ENCODE measurements at places on chromosomes 1 and 21. TPM values are rescaled to one million over a fixed set of nuclear protein-coding genes. Genes with fewer than 3 reads are reported as not detected.

- H3K4me3 ChIP-seq, result no peak overlapping the region
- no peaks in the 10 kb centered on the region for H3K36me3 ChIP-seq
- H3K27ac ChIP-seq, result no peak overlapping the region
- peaks cover 8% of the 10 kb centered on the region for H3K27me3 ChIP-seq
- DNase-seq, result no peak
- H3K4me1 ChIP-seq, result peaks cover 3% of the 10 kb centered on the region
These were observed 9.2 kb downstream of the PHLDA3 start for GRCh38 chr1:201459775-201460174.

DNA sequence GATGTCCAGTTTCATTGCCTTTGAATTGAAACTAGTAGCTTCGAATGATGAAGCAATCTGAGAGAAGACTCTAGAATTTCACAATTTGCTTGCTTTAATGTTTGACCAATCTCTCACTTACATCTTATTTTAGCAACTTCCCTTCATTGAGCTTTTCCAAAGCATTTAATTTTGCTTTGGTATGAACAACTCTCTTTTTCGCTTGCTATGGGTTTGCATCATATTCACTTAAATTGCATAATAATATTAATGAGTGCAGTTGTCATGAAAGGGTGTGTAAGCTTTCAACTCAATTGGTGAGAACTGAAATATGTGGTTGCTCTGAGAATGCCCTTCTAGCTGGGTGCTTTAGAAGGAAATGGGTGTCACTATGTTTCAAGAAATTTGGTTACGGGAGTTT, 309.2 kb downstream of the HLX start:
- no peaks in the 10 kb centered on the region for H3K4me1 ChIP-seq
- no peak overlapping the region for H3K4me3 ChIP-seq
- H3K36me3 ChIP-seq, result no peaks in the 10 kb centered on the region
- no peak for DNase-seq

- H3K4me3 ChIP-seq, result no peak overlapping the region
- no peak overlapping the region for H3K27ac ChIP-seq
- no peaks in the 10 kb centered on the region for H3K4me1 ChIP-seq
- no peaks in the 10 kb centered on the region for H3K36me3 ChIP-seq
- no peaks in the 10 kb centered on the region for H3K27me3 ChIP-seq
These were observed 112.3 kb downstream of the TM2D1 start for GRCh38 chr1:61612602-61613001.

DNA sequence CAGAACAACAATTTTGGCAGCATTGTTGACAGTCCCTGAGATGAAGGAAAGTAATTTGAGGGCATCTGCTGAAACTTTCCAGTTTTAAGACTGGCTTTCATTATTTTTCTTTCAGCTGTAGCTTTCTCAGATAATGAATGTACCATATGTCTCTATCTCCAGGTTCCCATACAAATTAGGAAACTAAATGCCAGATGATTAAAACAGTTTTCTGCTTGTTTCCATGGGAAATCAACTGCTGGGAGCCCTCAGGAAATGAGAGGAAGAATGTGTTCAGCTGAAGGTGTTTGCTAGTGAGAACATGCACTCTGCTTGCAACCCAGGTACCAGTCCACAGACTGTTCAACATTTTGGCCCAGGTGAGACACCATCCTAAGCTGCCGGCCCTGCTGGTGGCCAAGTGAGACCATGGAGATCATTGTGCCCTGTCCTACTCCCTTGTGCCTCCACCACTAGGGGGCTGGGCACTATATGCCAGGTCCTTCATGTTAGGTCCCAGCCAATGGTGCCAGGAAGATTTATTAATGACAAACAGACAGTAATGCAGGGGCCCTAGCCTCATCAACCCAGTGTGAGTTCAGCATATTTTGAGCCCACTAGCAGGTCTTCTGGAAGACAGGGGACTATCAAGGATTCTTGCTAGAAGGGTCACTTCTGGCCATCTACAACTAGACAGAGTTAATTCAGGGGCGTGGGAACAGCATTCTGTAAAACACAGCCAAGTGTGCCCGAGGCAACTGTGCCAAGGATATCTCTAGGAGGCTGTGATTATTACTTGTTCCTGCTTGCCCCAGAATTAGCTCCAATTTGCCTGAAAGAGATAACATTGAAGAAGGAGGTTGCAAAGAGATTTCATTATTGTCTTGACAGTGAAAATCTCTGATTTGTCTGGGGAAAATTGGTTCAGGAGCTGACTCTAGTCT, 17.0 kb upstream of the LRRC8C start:
- peaks cover 70% of the 10 kb centered on the region for H3K4me1 ChIP-seq
- H3K36me3 ChIP-seq, result peaks cover 51% of the 10 kb centered on the region
- H3K27ac ChIP-seq, result no peak overlapping the region

GRCh38 chr1:209513226-209513625, 70.3 kb upstream of the CAMK1G start:
- H3K27me3 ChIP-seq, result peaks cover 14% of the 10 kb centered on the region
- no peaks in the 10 kb centered on the region for H3K4me1 ChIP-seq
- H3K36me3 ChIP-seq, result no peaks in the 10 kb centered on the region
- H3K4me3 ChIP-seq, result no peak overlapping the region

DNA sequence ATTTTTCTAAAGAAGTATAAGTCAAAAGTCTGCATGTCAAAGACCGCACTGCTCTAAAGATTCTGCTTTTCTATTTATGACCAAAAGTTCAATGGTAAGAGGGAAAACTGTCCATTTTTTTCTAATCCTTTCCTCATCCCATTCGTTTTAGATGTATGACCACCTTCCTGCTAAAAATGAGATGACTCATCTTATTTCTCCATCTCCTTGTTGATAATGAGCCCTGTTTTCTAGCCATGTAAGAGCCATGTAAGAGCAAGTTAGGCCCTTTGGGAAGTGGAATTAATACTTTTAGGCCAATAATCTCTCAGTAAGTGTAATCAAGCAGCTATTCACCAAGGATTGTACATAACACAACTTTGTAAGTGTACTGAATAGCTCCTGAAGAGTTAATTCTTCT, 475.6 kb upstream of the B3GALT2 start:
- no peaks in the 10 kb centered on the region for H3K4me1 ChIP-seq
- no peak overlapping the region for H3K4me3 ChIP-seq
- H3K36me3 ChIP-seq, result no peaks in the 10 kb centered on the region
- no peaks in the 10 kb centered on the region for H3K27me3 ChIP-seq

GRCh38 chr1:22416555-22417454, 34.8 kb upstream of the ZBTB40 start:
- H3K4me3 ChIP-seq, result no peak overlapping the region
- H3K4me1 ChIP-seq, result peaks cover 5% of the 10 kb centered on the region
- peaks cover 36% of the 10 kb centered on the region for H3K27me3 ChIP-seq
- no peak overlapping the region for H3K27ac ChIP-seq
- DNase-seq, result peak; percentile 82

GRCh38 chr1:150555198-150555970, 6.2 kb downstream of the ADAMTSL4 start:
- H3K4me1 ChIP-seq, result peaks cover 25% of the 10 kb centered on the region
- H3K4me3 ChIP-seq, result no peak overlapping the region
- no peaks in the 10 kb centered on the region for H3K36me3 ChIP-seq
- DNase-seq, result peak; percentile 1
- no peak overlapping the region for H3K27ac ChIP-seq

DNA sequence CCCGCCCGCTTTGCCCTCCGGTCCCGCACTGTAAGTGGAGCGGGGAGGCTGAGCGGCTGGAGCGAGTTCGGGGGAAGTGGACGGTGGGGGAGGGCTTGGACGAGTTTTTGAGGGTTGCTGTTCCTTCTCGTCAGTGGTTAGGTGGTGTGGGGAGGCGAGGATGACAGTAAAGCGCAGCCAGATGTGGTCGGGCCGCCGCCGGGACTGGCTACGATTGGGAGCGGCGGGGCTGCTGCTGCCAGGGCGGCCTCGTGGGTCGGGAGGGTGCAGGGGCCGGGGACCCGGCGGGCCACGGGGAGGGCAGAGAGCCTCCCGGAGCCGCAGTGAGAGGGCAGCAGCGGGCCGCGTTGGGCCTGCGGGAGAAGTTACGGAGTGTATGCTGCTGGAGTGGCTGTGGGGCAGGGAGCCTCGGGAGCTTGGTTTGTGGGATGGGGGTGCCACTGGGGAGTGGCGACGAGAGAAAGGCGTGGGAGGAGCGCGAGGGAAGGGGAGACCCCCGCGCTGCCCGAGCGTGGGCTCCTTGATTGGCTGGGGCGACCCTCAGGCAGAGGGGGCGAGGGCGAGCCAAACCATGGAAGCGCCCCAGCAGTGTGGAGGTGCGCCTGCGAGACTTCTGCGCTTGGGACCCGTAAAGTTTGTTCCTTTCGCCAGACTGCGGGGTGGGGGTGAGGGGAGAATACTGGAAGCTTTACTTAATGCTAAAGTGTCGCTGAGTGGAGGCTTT, 2.1 kb downstream of the ADGRL2 start:
- no peak for DNase-seq
- no peaks in the 10 kb centered on the region for H3K36me3 ChIP-seq
- H3K4me1 ChIP-seq, result peaks cover 3% of the 10 kb centered on the region
- H3K27me3 ChIP-seq, result peaks cover 41% of the 10 kb centered on the region
- H3K4me3 ChIP-seq, result no peak overlapping the region

DNA sequence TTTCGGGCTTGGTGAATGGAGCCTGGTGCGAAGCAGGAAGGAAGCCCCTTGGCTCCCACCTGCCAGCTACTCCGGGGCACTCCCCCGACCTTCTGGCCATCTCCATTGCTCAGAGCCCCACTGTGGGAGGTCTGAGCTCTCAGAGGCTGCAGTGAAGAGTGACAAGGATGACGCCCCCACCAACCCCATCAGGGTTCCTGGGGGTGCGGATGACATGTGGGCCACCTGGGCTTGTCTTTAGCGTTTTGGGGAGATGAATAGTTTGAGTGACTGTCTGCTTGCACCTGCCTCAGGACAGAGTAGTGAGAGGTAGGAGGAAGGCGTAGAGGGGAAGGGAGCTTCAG, 43.2 kb upstream of the LBR start:
- no peak overlapping the region for H3K4me3 ChIP-seq
- H3K27me3 ChIP-seq, result no peaks in the 10 kb centered on the region
- H3K4me1 ChIP-seq, result peaks cover 34% of the 10 kb centered on the region
- H3K27ac ChIP-seq, result peak overlapping the region; percentile 38
- DNase-seq, result no peak

DNA sequence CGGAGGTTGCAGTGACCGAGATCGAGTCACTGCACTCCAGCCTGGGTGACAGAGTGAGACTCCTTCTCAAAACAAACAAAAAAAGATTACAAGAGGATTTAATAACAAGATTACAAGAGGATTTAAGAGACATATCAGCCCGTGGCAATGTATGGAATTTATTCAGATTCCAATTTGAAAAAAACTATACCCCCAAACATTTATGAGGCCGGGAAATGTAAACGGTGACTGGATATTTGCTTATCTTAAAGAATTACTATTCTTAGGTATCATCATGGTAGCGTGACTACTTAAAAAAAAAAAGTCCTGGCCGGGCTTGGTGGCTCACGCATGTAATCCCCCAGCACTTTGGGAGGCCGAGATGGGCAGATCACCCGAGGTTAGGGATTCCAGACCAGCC, 21.2 kb upstream of the ELK4 start:
- no peaks in the 10 kb centered on the region for H3K36me3 ChIP-seq
- H3K27me3 ChIP-seq, result no peaks in the 10 kb centered on the region
- DNase-seq, result no peak
- H3K4me1 ChIP-seq, result no peaks in the 10 kb centered on the region

DMBX1 gene
- total RNA-seq, result 0.09 TPM

FCRLA gene
- total RNA-seq, result not detected

PSMG1 gene
- 107 TPM for total RNA-seq

ZNF695 gene
- 1.1 TPM for total RNA-seq

CCDC185 gene
- not detected for total RNA-seq

NR0B2 gene
- not detected for total RNA-seq

DIRAS3 gene
- total RNA-seq, result 0.20 TPM

All from activated CD8-positive, alpha-beta T cell treated with anti-CD3 and anti-CD28 coated beads for 36 hours (primary cell).